ENCODE measurements at places on chromosomes 12 and 14. TPM values are rescaled to one million over a fixed set of nuclear protein-coding genes. Genes with fewer than 3 reads are reported as not detected.

- DNase-seq: peak; percentile 96
These were observed 11.3 kb downstream of the PHLDA1 start for GRCh38 chr12:76020281-76020680.

DNA sequence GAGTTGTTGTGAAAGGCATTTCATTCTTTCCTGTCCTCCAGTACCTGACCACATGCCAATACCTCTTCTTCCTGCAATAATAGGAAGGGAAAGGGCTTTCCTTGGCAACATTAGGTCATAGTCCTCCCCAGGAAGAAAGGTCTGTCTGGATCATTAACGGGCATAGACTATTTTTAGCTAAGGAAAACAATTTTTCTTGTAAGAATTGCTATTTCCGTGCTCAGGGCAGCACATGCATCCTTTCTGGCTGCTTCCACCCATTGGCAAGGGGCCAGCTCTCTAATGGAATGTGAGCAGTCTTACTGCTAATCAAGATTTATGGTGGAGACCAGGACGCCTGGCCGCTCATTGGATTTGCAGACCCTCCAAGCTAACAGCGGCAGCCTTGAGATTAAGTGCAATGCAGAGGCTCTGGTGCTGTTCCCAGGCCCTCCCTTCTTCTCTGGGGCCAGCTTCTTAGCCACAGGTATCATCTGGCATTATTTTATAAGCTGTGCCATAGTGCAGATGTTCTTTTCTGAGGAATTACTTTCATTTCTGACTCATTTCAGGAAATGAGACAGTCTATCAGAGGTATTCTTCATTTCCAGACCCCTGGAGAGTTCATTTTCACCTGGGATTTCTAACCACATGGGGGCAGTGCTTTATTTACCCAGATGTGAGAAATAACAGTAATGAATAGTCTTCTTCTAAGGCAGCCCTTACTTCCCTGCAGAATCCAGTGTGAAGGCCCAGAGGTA is 52.9 kb downstream of the ANO6 start:
- DNase-seq: peak; percentile 88

DNA sequence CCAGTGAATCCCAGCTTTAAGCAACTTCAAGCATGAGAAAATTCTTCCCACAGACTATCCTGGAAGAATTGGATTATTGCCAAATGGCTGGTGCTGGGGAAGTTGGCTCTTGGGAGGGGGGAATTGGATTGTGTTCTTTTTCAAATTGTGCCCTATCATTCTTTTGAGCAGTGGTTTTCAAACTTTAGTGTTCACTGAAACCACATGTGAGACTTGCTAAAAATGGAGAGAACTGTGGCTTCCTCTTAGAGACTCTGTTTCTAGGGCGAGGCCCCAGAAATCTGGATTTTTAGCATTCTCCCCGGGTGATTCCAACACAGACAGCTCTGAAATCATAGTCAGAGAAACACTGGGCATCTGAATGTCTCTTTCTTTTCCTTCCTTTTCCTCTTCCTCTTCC is 14.3 kb upstream of the OTUB2 start:
- DNase-seq: no peak

GRCh38 chr12:68137335-68137830 is 22.2 kb downstream of the IFNG start:
- no peak for DNase-seq

GRCh38 chr14:91061056-91061887 is 831 bp upstream of the RPS6KA5 start:
- no peak for DNase-seq

GRCh38 chr12:128088926-128089325 is 178.0 kb upstream of the TMEM132C start:
- no peak for DNase-seq

- DNase-seq: no peak
These were observed 10.0 kb downstream of the DDX51 start for GRCh38 chr12:132133952-132134652.

- no peak for DNase-seq
These were observed 41.2 kb upstream of the SLC2A13 start for GRCh38 chr12:40146800-40147797.

DNA sequence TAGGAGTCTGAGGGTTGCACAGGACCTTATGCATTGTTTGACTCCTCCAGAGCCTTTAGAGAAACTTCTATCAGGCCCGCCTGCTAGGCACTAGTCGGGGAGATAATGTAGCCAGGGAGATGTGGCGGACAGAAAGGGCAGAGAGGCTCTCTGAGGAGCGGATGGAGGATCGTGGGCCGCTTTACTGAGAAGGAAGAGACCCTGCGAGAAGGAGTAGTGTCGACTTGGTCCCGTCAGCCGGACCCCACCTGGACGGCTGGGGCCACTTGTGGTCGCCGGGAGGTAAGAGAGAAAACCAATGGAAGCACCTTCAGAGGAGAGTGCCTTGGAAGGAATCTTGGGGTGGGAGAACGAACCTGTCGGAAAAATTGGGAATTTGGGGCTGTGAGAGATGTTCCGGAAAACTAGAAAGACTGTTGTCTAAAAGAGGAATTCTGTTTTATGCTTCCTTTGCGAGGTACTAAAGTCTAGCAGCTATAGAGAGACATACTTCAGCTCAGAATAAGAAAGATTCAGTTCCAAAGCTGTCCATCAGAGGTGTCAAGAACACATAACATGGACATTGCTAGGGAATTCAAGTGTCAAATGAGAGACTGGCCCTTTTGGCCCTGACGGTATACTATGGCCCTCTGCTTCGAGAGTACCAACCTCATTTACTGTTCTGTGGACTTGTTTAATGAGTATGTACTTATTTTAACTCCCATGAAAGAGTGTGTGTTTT is 660 bp upstream of the MCRS1 start:
- no peak for DNase-seq

DNA sequence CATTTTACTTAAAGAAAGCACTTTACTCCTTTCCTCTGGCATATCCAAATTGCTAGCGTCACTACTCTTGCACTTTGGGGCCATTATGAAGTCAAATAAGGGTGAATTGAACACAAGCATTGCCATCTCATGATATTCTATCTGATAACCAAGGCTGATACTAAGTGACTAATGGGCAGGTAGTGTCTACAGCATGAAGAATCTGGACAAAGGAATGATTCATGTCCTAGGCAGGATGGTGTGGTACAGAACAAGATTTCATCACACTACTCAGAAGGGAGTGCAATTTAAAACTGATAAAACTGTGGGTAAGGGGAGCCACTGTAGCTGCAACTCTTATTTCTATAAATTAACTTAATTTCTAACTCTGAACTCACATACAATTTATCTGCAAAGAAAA is 7.7 kb upstream of the SLC6A15 start:
- peak; percentile 40 for DNase-seq

DNA sequence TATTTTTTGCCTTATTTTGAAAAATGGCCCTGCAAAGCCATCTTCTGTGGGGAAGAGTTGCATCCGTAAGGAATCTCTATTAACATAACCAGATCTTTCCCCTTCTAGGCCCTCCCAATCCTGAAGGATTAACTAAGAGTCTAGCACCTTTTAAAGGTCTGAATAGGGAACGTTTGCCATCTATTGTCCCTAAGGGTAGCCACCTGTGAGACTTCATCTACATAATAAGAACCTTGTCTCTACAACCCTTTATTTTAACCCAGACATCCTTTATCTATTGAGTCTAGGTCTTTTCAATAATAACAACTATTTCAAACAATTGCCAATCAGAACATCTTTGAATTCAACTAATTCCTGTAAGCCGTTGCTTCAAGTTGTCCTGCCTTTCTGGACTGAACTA is 4.4 kb downstream of the EDDM3B start:
- no peak for DNase-seq

GRCh38 chr14:50027816-50028215 is 88.6 kb downstream of the VCPKMT start:
- DNase-seq: no peak

- no peak for DNase-seq
These were observed 29.9 kb upstream of the RBM19 start for GRCh38 chr12:113996026-113996425.

DNA sequence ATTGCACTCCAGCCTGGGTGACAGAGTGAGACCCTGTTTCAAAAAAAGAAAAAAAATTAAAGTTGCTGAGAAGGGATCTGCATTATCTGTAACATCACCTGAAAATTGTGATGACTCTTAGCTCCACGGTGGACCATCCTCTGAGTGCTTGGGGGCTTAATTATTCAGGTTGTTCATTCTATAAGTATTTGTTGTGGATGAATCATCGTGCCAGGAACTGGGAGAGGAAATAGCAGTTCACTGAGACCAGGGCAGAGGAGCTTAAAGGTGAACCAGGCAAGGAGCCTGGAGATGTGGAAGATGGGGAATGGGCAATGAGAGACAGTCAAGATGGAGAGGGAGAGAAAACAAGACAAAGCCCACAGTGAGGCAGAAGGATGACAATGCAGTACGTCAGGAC is 25.5 kb upstream of the GSC start:
- DNase-seq: peak; percentile 64

The TAC3 gene
- not detected for total RNA-seq

The PAX9 gene
- total RNA-seq: 16.7 TPM

The PPP1R36 gene
- total RNA-seq: 0.63 TPM

The TCL1B gene
- 0.42 TPM for total RNA-seq

The SLC5A8 gene
- not detected for total RNA-seq

The FMNL3 gene
- 51.7 TPM for total RNA-seq

The CALCOCO1 gene
- 15.1 TPM for total RNA-seq

The RBP5 gene
- total RNA-seq: 0.46 TPM

Measured in Daoy (cell line).